Foreskin fibroblast (primary cell): ENCODE measurements at places on chromosomes 2 and 18.

DNA sequence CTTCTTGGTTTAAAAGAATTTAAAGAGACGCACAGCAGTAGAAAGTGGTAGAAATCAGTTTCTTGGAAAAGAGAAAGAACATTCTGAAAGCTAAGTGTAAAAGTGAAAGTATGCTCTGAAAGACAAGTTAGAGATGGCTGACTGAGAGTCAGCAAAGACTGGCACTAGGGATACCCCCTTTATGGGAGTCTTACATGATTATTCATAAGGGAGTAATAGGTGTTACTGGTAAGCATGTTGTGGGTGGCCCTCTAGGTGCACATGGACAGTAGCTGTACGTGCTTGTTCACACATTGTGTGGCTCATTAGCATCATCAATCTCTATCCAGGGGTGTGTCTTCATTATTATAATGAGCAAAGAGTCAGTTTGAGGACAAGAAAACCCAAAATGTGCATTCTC is 816.2 kb downstream of the CBLN2 start:
- no peak for DNase-seq

DNA sequence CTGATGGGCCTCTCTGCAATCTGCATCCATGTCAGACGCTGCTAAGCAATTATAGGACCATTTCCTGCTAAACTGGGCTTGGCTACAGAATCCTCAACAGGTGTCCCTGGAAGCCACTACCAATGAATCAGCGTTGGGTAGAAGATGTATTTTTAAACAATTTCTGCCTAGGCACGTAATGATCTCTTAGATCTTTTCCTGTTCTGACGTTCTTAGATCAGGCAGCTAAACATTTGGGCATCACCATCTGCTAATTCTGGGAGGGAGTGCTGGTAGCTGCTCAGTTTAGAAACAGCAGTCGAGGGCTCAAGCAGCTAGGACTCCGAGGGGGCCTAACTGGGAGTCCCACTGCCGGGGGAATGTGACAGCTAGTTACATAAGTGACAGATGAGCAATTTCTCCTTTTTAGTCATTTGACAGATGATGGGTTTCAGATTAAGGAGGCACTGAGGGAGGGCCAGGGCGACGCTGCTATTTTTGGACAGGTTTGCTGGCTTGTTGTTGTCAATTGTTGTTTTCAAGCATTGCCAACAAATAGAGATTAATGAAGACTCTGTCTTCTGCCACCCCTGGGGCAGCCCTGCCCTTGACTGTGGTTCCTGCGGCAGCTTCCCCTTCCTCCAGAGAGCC is 92.7 kb downstream of the MRO start:
- DNase-seq = no peak

DNA sequence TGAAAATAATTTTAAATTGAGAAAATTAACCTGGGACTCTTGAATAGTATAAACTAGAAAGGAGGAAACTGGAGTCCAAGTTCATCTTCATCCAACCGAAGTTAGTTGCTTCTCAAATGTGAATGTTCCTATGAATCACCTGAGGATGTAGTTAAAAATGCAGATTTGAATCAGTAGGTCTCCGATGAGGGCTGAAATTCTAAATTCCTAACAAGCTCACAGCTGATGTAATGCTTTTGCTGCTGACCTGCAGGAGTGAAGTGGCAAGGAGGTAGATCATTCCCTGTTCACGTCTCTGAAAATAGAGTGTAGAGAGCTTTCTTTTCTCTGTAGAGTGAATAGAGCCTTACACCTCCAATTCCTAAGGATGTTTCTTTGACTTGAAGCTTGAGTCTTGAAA is 685.5 kb downstream of the CPS1 start:
- DNase-seq = no peak

DNA sequence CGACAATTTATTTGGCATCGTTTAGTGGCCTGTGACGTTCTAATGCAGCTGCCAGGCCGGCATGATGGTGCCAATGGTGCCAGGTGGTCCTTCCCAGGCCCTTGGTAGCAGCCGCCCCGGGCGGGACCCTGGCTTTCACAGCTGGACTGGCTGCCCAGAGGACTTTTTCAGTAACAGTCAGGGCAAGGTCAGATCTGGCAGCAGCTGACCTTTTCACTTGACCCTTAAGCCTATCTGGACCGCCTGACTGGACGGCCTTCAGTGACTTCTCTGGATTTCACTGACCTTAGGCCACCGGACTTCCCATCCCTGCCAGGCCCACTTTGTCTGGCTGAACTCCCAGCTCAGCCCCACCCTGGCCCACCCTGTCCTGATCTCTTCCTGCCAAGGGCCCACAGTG is 15.9 kb downstream of the TRIB2 start:
- no peak for DNase-seq

- DNase-seq = no peak
Observed at GRCh38 chr18:74797577-74798151, 200.0 kb downstream of the ZNF407 start.

GRCh38 chr2:10922307-10923007 is 10.7 kb downstream of the KCNF1 start:
- DNase-seq = no peak

DNA sequence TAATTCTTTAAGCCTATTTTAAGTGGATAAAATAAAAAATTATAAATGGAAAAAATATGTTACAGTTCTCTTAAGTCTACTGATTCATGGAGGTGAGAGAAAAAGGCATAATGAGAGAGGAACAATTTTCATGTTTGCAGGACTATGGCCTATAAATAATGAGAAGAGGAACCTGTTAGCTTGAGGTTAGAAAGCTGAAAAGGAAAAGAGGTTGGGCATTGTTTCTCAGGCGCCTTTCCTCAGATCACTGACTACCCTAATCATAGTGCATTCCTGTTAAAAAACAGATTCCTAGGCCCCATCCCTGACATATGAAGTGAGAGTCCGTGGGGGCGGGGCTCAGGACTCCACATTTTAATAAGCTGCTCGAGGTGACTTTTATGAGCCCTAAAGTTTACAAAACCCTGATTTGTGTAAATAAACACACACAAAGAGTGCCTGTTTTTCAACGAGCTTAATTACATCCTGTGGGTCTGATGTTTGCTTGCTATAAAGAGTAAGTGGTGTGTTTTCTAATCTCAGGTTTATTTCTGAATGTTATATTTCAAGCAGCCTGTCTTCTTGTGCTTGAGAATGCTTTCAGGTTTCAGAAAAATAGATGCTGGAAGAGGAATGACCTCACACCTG is 335.5 kb downstream of the CLIP4 start:
- DNase-seq = no peak

GRCh38 chr2:25855065-25855464 is 23.2 kb downstream of the ASXL2 start:
- DNase-seq = no peak

DNA sequence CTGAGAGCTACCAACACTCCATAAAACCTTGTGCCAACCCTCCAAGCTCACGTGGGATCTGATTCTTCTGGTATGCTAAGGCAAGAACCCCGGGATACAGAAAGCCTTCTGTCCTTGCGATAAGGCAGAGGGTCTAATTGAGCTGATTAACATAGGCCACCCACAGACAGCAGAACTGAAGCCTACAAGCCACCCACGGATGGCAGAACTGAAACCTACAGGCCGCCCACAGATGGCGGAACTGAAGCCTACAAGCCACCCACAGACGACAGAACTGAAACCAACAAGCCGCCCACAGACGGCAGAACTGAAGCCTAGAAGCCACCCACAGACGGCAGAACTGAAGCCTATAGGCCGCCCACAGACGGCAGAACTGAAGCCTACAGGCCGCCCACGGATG is 216.3 kb downstream of the SNTG2 start:
- no peak for DNase-seq

GRCh38 chr2:191030521-191031154 is 16.7 kb upstream of the STAT1 start:
- DNase-seq = peak; percentile 57

- no peak for DNase-seq
Observed at GRCh38 chr2:72395096-72395495, 247.4 kb upstream of the CYP26B1 start.

- DNase-seq = no peak
Observed at GRCh38 chr2:237873897-237874551, 14.6 kb downstream of the RAMP1 start.

DNA sequence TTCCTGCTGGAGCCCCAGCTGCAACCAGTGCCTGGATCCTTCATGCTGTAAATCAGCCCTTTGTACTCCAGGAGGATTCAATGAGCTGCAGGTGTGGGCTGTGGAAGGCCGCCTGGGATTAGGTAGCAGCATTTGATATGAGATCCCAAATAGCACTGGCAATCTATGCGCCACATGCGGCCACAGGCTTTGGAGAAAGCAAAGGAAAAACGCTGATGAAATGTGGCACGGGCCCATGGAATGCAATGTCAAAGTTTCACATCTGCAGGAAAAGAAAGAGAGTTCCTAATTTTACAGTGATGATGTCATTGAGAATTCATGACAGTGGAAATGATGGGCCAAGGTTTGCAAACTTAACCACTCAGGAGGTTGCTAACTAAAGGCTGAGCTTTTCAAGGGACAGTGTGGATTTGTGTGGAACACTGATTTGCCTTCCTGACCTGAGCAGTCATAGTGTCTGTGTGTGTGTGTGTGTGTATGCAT is 216.4 kb upstream of the OSR1 start:
- DNase-seq = peak; percentile 79

- DNase-seq = peak; percentile 98
Observed at GRCh38 chr2:64359892-64360657, 93.9 kb upstream of the LGALSL start.

DNA sequence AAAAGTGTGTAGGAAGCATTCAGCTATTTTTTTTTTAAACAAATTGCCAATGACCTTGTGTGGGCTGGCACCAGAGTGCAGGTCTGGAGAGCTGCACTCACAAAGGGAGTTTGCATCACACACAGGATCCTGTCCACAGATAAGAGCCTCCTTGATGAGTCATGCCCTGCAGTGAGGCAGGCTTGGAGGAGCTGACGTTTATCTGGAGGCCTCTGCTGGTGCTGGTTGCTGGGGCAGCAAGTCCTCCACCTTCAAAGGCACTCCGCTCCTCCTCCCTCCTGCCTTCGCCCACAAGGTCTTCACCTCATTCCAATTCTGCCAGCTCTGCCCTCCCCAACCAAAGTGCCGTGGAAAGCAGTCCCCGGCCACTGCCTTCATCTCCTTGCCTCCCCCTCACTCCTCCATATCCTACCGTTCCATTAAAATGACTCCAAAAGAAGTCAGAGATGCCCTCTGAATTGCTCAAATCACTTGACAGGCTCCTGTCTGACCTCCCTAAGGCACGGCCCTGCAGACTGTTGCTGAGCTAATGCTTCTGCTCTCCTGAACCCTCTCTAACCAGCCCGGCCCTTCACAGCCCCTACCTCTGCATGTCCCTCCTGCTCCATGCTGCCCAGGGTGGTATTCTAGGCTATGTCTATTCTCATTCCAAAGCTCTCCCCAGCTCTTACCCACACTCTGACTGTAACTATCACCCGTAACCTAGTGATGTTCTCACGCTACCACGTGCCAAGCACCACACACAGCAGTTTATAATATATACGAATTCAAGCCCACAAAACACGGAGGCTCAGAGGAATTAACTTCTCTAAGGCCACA is 30.9 kb downstream of the LONRF2 start:
- DNase-seq = peak; percentile 70

DNA sequence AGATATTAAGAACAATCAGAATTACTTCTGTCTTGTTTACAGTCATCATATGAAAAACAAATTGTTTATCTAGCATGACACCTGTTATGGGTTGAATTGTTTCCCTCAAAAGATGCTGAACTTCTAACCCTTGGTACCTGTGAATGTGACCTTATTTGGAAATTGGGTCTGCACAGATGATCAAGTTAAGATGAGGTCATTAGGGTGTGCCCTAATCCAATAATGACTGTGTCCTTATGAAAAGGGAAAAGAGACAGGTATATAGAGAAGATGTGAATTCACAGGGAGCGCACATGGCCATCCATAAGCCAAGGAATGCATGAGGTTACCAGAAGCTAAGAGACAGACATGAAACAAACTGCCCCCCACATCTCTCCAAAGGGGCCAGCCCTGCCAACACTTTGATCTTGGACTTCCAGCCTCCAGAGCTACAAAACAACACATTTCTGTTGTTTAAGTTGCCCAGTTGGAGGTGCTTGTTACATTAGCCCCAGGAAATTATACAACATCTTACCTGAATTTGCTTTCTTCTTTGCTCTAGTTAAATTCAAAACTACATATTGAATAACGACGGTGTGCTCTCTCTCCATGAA is 2.3 kb upstream of the HPCAL1 start:
- DNase-seq = no peak

DNA sequence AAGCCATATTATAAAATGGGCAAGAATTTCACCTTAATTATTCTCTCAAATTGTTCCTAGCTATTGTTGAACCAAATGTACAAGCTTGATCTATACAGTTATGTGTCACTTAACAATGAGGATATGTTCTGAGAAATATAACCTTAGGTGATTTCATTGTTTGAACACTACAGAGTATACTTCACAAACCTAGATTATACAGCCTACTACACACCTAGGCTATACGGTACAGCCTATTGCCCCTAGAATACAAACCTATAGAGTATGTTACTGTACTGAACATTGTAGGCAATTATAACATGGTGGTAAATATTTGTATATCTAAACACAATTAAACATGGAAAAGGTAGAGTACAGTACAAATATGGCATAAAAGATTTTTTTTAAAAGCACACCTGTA is 42.9 kb upstream of the MMADHC start:
- DNase-seq = no peak

GRCh38 chr18:2448565-2449151 is 122.6 kb downstream of the METTL4 start:
- no peak for DNase-seq

DNA sequence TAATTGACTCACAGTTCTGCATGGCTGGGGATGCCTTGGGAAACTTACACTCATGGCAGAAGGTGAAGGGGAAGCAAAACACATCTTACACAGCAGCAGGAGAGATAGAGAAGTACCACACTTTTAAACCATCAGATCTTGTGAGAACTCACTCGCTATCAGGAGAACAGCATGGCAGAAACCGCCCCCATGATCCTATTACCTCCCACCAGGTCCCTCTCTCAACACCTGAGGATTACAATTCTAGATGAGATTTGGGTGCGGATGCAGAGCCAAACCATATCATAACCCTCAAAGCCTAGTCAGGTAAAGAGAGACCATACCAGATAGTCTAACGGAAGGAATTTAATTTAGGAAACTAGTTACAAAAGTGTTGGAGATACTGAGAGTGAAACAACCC is 182.6 kb upstream of the ACVR2A start:
- no peak for DNase-seq

- DNase-seq = no peak
Observed at GRCh38 chr2:188607501-188607900, 315.8 kb downstream of the GULP1 start.

DNA sequence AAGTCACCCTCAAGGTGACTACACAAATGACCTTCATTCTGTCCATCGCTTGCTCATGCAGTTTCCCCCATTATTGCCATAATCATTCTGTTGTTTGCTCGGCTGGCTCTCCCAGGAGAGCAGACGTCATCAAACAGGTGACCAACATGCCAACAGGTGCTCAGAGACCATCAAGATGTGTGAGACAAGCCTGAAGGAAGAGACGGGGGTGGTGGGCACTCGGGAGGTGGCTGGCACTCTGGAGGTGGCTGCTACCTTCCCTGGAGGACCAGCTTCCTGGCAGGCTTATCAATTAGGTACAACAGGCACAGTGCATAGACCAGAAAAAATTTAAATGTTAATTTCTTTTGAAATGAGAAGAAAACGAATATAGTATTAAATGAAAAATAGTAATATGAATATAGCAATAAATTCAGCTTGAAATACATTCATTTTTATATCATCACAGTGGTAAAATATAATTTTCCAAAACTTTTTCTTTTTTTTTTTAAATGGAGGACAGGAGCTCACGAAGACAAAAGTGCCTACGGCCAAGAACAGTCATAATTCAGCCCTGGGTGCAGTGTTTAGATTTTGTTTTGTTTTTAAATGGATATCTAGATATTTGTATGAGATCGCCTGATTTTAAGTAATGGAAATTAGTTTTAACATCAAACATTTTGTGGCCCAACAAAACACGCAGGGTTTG is 16.9 kb upstream of the HAAO start:
- DNase-seq = no peak
